ENCODE measurements at places on chromosomes 13 and 19.

DNA sequence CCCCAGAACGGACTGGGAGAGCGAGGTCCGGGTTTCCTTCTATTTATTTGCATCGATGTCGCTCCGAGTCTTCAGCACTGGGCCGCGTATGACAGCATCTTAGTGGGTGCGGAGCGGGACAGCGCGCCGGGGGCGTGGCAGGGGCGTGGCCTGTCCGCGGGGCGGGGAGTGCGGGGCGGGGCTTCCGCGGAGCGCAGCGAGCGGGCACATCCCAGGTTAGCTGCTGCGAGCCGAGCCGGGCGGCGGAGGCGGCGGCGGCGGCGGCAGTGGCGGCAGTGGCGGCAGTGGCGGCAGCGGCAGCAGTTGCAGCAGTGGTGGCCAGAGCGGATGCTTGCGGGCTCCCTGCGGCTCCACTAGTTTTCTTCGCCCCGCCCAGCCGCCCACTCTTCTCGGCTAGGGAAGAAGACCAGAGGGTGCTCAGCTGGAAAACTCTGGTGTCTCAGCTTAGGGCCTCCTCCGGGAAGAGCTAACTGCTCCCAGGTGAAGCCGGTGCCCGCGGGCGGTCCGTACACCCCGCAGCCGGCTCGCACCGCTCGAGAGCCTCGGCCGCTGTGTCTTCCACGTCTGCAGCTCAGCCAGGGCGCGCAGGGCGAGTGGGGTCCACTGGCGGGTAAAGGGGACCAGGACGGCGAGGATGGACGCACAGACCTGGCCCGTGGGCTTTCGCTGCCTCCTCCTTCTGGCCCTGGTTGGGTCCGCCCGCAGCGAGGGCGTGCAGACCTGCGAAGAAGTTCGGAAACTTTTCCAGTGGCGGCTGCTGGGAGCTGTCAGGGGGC is at the start of gene GPC5:
Gene GPC5 (plus strand): TSS at position 209 of the 776 bp plus-strand sequence.
- DNase-seq, result no peak

- no peak for DNase-seq
These were observed 6.9 kb downstream of the PAK4 start for GRCh38 chr19:39132344-39132969.

GRCh38 chr13:43221611-43222010 is 198.2 kb downstream of the DNAJC15 start:
- no peak for DNase-seq

DNA sequence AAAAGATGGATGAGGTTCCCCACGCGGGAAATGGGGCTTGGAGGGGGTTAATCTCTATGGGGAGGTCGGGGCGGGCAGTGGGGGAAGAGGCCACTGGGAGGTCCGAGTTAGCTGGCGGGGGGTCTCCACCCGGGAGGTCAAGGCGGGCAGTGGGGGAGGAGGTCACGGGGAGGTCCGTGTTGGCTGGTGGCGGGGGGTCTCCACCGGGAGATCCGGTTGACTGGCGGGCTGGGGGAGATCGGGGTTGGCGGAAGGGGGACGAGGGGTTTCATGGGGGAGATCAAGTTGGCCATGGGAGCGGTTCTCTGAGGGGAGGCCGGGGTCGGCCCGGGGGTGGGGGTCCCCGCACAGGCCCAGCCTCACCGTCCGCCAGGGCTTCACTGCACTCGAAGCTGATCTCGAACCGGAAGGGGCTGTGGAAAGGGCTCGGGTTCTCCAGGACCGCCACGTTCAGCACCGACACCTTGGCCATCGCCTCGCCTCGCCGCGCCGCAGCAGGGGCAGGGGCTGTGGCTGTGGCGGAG is 342 bp downstream of the ASF1B start:
- no peak for DNase-seq

GRCh38 chr13:67390462-67391086 is 160.4 kb upstream of the PCDH9 start:
- DNase-seq, result no peak

DNA sequence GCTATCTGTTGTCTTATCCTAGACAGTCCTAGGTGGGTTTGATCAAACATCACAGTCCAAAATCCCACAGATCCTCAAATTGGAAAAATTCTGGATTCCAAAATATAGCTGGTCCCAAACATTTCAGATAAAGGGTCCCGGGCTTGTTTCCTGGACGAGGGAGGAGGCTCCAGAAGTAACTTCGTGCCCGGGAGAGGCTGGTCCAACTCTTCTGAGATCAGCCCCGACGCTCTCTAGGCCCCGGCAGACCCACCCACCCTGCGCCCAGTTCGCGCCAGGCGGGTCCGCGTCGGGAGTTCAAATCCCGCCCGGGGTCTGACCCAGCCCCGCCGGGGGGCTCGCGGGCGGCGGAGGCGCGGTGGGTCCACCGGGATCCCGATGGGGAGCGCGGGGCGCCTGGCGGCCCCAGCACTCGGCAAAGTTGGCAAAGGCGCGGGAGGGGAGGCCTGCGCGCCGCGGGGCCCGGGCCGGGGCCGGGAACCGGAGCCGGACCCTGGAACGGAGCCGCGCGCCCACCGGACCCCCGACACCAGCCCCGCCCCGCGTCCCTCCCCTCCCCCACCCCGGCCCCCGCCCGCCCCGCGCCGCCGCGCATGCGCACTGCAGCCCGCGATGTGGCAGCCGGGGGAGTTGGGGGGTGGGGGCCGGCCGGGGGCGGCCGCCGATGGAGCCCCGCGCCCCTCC is 513 bp downstream of the MIER2 start:
- DNase-seq, result no peak

DNA sequence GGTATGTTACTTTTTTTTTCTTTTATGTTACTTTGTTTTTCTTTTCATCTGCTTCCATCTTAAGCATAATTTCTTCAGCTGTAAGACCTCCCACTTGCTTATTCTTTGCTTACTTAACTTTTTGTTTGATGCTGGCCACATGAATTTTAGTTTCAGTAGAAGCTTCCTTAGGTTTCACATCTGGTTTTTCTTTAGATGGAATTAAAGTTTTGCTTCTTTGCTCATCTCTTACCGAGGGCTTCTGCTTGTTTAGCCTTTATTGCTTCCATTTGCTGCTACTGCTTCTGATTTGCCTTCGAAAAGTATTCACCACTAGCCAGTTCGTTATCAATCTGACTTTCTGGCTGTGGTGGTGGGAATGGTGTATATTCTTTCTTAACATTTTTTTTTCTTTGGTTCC is 90.9 kb downstream of the GJA3 start:
- no peak for DNase-seq

GRCh38 chr13:30737511-30738337 is 2.4 kb downstream of the ALOX5AP start:
- no peak for DNase-seq
